ENCODE measurements at places on chromosomes 16 and 17.
A peak's percentile ranks its signal among the peaks of the same experiment; 100 is the strongest.

DNA sequence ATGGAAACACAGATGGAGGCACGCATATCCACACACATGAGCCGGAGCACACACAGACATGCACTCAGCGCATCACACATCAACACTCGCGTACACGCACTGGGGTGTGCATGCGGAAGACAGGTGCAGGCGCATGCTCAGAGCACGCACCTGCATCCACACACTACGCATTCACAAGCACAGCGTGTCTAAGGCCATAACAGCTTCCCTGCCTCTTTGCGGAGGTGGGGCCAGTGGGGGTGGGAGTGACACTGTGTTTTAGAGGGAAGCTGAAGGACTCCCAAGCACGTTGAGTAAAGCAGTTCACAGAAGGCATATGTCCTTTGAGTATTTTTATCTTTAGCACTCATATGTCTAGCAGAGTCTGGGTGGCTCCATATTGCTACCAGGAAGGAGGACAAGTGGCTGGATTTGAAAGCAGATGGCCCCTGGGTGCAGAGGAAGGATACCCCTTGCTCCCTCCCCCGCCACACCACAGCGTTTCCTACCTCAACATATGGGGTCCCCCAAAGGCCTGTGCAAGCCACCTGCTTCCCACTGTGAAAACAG, 68.6 kb upstream of the TOB1 start:
- DNase-seq: no peak

GRCh38 chr17:62787366-62787765, 20.7 kb downstream of the MARCHF10 start:
- DNase-seq: no peak

GRCh38 chr16:89383095-89384003, 107.0 kb downstream of the ANKRD11 start:
- peak; percentile 51 for DNase-seq

DNA sequence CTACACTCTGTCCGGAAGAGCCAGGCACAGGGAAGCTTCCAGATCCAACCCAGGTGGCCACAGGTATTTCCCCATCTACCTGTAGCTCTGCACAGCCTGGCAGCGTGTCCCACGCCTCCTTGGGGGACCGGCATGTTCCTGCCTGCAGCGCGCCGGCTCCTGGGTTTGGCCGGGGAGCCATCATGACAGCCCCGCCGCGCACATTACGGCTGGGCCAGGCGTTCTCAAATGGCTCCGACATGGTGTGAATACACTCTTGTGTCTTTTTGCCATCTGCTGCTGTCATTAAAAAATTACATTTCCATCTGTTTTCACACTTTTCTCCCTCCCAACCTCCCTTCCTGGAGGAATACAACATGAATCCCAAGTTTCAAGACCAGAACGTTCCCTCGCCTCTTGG, 8.0 kb upstream of the GINS2 start:
- no peak for DNase-seq

DNA sequence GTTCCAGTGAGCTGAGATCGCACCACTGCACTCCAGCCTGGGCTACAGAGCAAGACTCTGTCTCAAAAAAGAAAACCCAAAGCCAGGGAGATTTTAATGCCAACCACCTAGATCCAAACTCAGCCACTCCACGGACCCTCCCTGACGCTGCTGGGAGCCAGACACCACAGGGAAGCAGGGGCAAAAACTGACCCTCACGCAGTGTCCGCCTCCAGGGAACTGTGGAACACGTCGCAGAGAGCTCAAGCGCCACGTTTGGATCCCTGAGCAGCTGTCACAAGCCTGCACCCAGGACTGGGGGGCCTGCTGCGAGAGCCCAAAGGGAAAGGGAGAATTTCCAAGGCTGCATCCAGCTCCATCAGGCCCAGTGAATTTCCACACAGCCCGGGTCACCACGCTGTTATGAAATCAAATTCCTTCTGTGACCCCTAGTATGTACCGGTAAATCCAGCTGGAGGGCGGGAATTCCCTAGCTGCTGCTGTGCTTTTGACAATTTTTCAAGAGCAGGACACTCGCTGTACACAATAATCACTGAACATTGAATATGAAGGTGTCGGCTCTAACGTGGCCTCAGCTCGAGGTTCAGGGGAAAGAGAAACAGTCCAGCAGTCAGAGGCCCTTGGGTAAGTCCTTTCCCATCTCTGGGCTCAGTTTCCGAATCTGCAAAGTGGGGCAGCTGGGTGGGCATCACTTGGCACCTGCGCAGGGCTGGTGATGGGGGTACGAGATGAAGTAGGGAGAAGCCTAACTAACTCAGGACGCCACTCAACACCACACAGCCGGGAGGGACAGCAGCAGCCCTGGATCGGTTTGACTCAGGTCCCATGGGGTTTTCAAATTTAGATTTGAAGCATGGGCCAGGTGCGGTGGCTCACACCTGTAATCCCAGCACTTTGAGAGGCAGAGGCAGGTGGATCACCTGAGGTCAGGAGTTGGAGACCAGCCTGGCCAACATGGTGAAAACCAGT, 8.6 kb downstream of the CARHSP1 start:
- no peak for DNase-seq

- DNase-seq: no peak
These were observed 106.3 kb upstream of the ZNF267 start for GRCh38 chr16:31767267-31767666.

GRCh38 chr17:27384261-27384701, 72.0 kb upstream of the KSR1 start:
- DNase-seq: no peak

GRCh38 chr17:66527335-66527734, 224.9 kb downstream of the PRKCA start:
- DNase-seq: no peak

DNA sequence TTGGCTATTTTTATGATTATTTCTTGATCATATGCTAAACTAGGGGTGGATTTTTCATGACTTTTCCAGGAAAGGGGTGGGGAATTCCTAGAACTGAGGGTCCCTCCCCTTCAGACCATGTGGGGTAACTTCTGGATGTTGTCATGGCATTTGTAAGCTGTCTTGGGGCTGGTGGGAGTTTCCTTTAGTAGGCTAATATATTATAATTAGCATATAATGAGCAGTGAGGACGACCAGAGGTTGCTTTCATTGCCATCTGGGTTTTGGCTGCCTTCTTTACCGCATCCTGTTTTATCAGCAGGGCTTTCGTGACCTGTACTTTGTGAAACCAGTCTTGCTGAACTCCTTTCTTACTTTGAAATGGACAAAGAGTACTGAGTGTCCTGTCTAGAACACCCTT, 40.4 kb upstream of the ABCA5 start:
- no peak for DNase-seq

GRCh38 chr17:55710829-55711496, 11.7 kb downstream of the TMEM100 start:
- DNase-seq: no peak

DNA sequence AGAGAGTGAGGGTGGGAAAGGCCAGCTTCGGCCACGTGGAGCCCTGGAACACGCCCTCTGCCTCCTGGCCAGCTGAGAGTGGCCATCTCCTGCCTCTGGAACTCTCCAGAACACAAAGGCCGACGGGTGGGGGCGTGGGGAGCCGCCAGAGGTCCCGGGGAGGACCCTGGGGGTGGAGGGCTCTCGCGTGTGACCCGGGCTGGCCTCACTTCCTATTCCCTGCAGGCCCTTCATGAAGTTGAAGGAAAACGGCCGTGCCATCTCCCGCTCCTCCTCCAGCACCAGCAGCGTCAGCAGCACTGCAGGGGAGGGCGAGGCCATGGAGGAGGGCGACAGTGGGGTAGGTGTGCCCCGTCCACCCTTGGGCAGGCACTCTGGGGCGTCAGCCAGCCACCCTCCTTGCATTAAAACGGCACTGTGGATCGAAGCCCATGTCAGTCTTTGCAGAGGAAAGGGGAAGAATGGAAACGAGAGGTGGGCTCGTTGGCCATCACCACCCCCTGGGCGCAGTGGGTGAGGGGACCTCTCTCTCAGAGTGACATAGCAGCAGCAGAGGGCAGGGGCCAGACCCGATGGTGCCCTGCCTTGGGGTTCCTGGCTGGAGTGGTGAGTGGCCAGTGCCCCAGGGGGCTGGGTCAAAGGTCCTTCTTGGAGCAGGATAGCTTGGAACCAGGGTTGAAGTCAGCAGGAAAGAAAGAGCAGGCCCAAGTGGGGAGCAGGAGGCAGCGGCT, 37.1 kb downstream of the OR1D5 start:
- DNase-seq: no peak

All from activated CD4-positive, alpha-beta T cell treated with anti-CD3 and anti-CD28 coated beads, Interleukin-2, Interleukin-6, amounts not matched to agents 100 ng/mL and 50 ng/mL, durations not matched to agents 16 hours and 8 hours (primary cell).